ENCODE measurements at places on chromosomes 5 and 9.
A peak's percentile ranks its signal among the peaks of the same experiment; 100 is the strongest.

DNA sequence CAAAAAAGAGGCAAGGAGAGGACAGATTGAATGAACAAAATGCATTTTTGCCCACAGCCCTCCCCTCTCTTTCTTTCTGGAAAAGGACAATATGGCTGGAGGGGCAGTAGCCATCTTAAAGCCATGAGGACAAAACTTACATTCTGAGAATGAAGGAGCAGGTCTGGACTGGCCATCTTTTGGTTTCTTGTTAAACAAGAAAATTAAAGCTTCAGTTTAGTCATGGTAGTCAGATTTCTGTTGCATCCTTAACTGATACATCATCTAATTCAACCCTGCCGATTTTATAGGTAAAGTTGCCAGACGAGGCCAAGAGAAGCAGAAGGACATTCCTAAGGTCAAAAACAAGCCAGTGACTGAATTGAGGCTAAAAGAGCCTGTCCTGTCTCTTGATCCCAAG lies 31.5 kb upstream of the INSYN2B start:
- ATAC-seq = no peak

- ATAC-seq = no peak
Measured at GRCh38 chr5:73370640-73371583, 77.7 kb downstream of the FOXD1 start.

- ATAC-seq = peak; percentile 6
Measured at GRCh38 chr5:14440223-14440581, 141.4 kb upstream of the OTULINL start.

GRCh38 chr9:24242576-24242975 lies 303.1 kb downstream of the IZUMO3 start:
- ATAC-seq = peak; percentile 29

DNA sequence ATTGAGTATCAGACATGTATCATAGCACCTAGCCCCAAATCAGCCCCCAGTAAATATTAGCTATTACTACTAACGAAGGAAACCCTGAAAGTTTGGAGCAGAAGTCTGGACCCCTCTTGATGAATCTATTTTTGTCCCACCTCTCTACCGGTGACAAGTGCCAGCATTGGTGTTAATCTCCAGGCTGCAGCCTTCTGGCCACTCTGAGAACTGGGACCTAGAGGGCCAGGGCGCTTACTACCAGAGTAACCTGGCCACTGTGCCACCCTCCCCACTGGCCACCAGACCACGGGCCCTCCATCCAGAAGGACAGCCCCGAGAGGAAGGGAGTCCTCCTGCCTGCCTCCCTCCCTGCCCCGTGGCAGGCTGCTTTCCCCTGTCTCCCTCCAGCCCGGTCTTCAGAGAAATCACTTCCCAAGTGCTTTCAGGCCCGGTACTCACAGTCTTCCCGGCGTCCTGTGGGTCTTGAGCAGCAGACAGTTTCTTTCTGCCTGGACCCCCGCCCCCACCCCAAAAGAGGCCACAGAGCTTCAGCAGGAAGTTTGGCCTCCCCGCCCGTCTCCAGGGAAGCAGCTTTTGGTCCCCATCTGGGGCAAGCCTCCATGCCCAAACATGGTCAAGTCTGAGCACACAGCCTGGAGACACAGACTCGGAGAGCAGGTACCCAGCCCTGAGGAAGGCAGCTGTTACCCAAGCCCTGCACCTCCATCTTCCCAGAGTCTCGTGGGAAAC lies at the start of gene KCNMB1:
Gene KCNMB1, minus strand, starts transcription at position 550 of the 732 bp plus-strand sequence. CDS start 3,920 bp downstream, outside the sequence.
- peak; percentile 38 for ATAC-seq

DNA sequence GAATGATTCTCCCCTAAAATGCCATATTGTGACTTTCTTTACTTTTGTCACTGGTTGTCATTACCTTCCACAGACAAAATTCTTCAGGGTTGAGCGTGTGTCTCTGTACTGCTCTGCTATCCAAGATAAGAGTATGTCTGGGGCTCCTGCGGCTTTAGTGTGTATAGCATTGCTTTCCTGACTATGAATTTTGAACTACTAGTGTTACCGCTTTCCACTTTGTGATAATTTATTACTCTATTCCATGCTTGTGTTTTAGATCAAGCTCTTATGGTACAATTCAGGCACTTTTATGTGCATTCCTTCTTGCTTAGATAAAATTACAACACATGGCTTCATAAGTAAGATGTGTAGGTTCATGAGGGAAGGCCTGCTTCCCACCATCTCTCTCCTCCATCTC lies 51.5 kb upstream of the MEF2C start:
- no peak for ATAC-seq

- peak; percentile 95 for ATAC-seq
Measured at GRCh38 chr5:126003309-126003708, 419.9 kb upstream of the GRAMD2B start.

- no peak for ATAC-seq
Measured at GRCh38 chr9:116520218-116520617, 166.9 kb upstream of the TRIM32 start.

- ATAC-seq = no peak
Measured at GRCh38 chr9:95032580-95033341, 284.7 kb downstream of the FANCC start.

- peak; percentile 79 for ATAC-seq
Measured at GRCh38 chr5:95712347-95712958, 18.7 kb upstream of the RHOBTB3 start.

DNA sequence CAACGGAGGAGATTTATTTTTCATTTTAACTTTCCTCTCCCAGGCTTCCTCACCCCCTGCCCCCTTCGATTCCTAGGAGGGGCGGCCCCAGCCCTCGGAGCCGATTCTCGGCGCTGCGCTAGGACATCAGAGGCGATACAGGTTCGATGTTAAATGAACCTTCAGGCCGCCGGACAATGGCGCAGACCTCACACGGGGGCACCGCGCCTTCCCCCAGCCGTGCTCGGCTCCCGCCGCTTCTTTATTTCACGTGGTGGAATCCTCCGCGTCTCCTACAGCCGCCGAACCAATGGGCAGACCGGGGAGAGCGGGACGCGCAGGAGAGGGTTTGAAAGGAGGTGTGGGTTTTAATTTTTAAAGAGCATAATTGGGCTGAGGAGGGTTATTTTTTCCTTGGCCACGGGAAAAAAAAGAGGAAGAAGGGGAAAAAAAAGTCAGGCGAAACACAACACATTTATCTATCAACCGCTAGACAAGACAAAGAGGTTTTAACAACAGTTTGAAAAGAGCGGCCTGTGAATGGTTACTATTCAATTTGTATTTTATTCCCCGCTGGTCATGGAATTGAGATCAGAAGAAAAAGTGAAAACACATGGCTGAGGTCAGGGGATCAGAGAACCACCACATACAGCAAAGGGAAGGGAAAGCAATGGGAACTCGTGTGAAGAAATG lies 126.8 kb downstream of the TMEM174 start:
- ATAC-seq = no peak

DNA sequence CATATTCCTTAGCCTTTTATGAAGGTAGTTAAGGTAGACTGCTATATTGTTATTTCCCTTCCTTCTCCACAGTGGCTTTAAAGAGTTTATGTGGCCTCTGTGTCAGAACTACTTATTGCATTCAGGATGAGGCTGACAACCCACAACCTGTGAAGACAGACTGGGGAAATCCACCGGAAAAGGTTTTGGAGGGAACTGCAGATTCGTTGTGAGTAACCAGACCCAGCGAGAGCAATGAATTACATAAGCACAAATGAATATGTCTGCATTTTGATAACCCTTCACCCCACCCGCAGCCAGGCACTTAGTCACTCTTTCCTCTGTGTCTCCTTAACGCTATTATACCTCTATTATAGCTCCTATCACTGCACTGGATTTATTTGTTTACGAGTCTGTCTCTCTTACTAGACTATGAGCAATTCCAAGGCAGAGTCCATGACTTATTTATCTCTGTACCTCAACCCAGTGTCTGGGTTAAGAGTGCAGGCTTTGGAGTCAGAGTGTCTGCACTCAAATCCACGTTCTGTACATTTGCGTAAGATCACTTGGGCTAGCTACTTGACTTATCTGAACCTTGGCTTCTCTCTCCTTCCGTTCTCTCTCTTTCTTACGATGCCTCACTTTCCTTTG lies 19.2 kb downstream of the KCTD16 start:
- ATAC-seq = no peak

DNA sequence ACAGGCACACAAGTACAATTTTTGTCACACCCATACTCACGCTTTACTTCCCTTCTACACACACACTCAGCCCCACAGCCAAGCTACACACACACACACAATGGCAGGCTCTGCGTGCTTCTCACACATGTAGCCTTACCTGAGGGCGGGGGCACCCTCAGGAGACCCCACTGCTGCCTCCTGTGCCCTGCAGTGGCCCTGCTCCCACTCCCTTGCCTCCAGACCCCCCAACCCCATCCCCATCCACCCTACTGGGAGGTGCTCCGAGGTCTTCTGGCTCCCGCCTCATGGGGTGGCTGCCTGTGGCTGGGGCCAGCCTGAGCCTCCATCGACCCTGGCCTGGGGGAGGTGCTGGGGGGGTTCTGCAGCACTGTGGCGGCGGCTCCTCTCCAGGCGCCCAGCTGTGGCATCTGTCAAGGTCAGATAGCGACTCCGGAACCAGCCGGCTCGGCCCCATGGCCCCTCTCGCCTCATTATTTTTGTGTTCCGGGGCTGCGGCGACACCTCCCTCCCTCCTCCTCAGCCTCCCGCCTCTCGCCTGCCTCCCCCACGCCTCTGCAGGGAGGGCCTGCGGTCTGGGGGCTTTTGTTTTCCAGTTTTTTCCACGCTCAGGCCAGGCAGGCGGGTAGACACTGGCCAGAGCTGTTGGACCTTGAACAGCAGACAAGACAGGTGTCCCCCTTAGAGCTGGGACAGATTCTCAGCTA lies 21.7 kb downstream of the CXXC5 start:
- peak; percentile 85 for ATAC-seq

GRCh38 chr5:178331491-178331996 lies 98.9 kb upstream of the PHYKPL start:
- no peak for ATAC-seq
